Endodermal cell (in vitro differentiated cells): ENCODE measurements at places on chromosomes 5 and 9.

- no peak for DNase-seq
- no peak overlapping the region for H3K4me3 ChIP-seq
- H3K27ac ChIP-seq, result no peak overlapping the region
- no peaks in the 10 kb centered on the region for H3K27me3 ChIP-seq
- H3K36me3 ChIP-seq, result no peaks in the 10 kb centered on the region
These were observed 28.4 kb downstream of the ZFP62 start for GRCh38 chr5:180832638-180833068.

DNA sequence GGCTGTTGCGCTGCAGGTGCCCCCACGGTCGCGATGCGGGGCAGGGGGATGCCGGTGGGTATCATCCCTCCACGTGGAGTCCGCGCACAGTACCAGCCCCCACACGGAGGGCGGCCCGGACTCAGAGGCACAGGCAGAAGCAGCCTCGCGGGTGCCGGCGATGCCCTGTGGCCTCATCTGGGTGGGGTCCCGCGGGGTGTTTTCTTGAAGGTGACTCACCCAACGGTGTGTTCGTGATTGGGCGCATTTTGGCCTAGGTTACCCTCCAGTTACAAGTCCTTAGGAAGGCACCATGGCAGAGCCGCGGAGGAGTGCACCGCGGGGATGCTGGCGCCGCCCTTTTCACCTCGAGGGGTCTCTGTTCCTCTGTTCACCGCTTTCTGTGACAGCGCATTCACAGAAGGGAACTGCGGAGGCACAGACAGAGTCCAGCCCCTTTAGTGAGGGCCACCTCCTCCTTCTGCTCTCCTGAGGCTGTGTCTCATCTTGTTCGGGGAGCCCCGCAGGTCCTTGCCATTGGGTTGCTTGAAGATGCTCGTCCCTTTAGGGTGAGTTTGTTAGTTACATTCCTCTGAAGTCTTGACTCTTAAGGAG is 21.6 kb upstream of the EXOC3 start:
- no peak overlapping the region for H3K27ac ChIP-seq
- peak; percentile 41 for DNase-seq
- no peak overlapping the region for H3K4me3 ChIP-seq
- H3K4me1 ChIP-seq, result no peaks in the 10 kb centered on the region
- no peaks in the 10 kb centered on the region for H3K36me3 ChIP-seq
- H3K27me3 ChIP-seq, result no peaks in the 10 kb centered on the region

- no peaks in the 10 kb centered on the region for H3K27me3 ChIP-seq
- DNase-seq, result no peak
- H3K36me3 ChIP-seq, result no peaks in the 10 kb centered on the region
- H3K27ac ChIP-seq, result no peak overlapping the region
- no peaks in the 10 kb centered on the region for H3K4me1 ChIP-seq
These were observed 28.8 kb downstream of the NR3C1 start for GRCh38 chr5:143374496-143375217.

- H3K4me3 ChIP-seq, result no peak overlapping the region
- no peaks in the 10 kb centered on the region for H3K36me3 ChIP-seq
- peak; percentile 47 for DNase-seq
These were observed 58.0 kb upstream of the PTPN3 start for GRCh38 chr9:109556061-109556460.
